Stimulated activated CD8-positive, alpha-beta memory T cell treated with anti-CD3 and anti-CD28 coated beads, Interleukin-4, amount 100 ng/mL, for 1 hour (primary cell): ENCODE measurements at places on chromosomes 7 and 10.

DNA sequence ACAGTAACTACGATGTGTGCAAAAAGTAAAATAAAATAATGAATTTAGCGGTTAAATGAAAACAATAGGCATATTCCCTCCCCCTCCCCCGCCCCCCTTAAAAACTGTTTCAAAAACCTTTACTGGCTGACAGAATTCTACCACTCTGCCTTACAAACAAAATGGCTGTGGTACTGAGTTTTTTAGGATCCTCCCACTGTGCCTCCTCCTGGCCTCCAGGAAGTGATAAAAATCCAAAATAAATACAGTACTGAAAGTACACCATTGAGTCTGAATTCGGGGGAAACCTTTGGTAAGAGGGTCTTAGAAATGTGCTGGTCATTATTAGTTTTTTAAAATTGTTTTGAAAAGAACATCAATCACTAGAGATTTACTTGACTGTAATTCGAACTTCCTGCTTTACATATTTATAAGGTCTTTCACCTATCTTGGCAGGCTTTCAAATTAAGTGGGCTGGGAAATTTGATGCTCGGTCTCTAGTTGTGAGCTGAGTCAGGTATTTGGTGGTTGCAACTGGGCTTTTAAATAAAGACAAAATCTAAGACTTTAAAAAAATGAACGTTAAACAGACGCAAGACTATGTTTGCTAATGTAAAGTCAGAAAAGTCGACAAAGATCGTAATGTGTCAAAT lies 32.5 kb upstream of the EPC1 start:
- DNase-seq = no peak

GRCh38 chr7:143480501-143480900 lies 2.8 kb downstream of the TAS2R41 start:
- no peak for DNase-seq

- no peak for DNase-seq
Measured at GRCh38 chr10:124035306-124035927, 58.0 kb downstream of the CHST15 start.

DNA sequence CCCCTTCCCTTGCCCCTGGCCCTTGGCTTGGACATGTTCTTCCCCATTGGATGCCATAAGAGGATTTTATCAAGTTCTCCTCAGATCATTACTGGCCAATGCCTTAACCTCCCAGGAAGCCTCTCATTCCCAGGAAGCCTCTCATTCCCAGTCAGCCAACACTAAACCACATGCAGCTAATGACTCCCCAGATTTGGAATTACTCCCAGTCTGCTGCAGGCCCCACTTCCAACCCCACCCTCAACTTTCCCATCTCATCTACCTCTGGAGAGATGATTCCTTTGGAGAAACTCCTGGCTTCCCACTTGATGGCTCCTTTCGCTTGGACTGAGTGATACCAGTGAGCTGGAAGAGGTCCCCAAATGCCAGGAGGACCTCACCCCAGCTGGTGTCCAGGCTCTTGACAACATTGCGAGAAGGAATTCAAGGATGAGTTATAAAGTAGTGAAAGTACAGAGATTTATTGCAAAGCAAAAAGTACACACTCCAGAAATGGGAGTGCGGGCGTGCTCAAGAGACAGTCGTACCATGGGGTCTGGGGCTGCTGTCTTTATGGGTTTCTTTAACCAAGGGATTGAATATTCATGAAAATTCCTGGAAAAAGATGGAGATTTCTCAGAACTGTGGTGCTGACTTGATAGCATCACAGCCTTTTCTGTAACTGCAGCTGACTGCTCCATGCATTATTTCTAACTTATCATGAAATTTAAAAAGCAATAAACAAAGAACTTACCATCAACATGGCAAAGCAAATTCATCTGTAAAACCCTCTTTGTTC lies 117.2 kb upstream of the ADCY1 start:
- DNase-seq = no peak

GRCh38 chr10:124185084-124185483 lies 91.7 kb upstream of the CHST15 start:
- no peak for DNase-seq

DNA sequence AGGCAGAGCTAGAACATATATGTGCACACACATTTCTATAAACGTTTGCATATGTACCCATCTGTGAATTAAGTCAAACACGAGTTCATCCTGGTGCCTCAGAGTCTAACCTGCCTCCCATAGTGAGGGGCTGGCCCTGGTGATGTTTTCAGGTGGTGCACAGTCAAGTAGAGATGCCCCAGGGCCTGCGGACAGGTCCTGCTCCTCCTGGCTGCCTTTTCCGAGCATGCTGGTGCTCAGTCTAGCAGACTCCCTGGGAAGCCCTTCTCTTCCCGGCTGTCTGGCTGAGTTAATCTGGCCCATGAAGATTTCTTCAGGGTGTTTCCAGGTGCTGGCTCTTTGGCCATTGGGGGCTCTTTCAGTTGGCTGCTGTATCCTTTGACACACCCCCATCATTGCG lies 14.3 kb downstream of the ADCY1 start:
- DNase-seq = no peak

- DNase-seq = no peak
Measured at GRCh38 chr7:91519241-91520158, 255.3 kb downstream of the FZD1 start.

DNA sequence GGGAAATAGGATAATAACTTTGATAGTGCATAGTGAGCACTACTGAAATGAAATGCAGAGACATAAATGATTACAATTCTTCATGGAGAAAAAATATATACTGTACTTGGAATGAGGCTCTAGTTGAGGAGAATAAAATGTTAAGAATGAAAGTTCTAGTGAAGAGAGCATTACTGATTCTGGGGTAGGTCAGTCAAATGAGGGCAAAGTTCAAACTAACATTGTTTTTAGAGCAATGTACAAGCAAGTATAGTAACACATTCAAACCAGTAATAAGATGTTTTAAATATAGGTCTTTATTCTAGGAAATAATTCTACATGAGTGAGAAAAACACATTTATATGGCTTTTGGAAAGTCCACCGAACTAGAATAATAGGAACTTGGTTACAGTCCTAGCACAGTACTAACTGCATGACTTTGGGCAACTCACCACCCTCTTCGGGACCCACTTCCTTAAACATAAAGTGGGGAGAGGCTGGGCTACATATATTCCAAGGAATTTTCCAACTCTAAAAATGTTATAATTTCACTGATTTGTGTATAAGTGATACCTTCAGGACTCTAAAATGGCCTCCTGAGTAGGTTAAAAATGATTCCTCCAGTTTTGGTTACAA lies 86.4 kb downstream of the CDK6 start:
- DNase-seq = no peak
